Esophagus squamous epithelium (tissue), 5 donors: ENCODE measurements at places on chromosomes 1 and 21. TPM values are rescaled to one million over a fixed set of nuclear protein-coding genes. Genes with fewer than 3 reads are reported as not detected.

DNA sequence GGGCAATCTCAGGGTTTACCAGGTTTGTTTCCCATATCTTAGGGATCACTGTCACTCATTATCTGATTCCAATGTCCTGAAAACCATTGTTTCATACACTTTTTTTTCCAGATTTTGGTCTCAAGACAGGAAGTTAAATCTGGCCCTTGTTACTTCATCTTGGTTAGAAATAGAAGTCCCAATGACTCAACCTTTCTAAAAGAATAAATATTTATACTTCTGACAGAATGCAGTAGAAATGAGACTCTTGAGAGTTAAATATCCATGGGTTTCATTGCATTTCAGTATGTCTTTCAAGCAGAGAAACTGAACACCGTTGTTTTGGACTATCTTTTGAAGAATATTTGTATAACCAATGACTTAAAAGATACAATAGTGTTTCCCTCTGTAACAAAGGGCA lies 19.8 kb upstream of the VCAM1 start:
- no peaks in the 10 kb centered on the region for H3K4me1 ChIP-seq
- H3K4me3 ChIP-seq, result no peak overlapping the region
- H3K27ac ChIP-seq, result no peak overlapping the region

GRCh38 chr21:29245104-29245643 lies 53.5 kb upstream of the BACH1 start:
- H3K27me3 ChIP-seq, result no peaks in the 10 kb centered on the region
- no peaks in the 10 kb centered on the region for H3K36me3 ChIP-seq
- peak overlapping the region; percentile 1 for H3K27ac ChIP-seq
- H3K4me3 ChIP-seq, result no peak overlapping the region
- DNase-seq, result no peak

GRCh38 chr21:15293240-15293639 lies 228.4 kb upstream of the NRIP1 start:
- H3K36me3 ChIP-seq, result no peaks in the 10 kb centered on the region
- H3K4me3 ChIP-seq, result no peak overlapping the region
- peaks cover 8% of the 10 kb centered on the region for H3K4me1 ChIP-seq
- H3K27ac ChIP-seq, result peak overlapping the region; percentile 21
- no peaks in the 10 kb centered on the region for H3K27me3 ChIP-seq
- no peak for DNase-seq

Gene SLC45A3
- 3.1 TPM for total RNA-seq

DNA sequence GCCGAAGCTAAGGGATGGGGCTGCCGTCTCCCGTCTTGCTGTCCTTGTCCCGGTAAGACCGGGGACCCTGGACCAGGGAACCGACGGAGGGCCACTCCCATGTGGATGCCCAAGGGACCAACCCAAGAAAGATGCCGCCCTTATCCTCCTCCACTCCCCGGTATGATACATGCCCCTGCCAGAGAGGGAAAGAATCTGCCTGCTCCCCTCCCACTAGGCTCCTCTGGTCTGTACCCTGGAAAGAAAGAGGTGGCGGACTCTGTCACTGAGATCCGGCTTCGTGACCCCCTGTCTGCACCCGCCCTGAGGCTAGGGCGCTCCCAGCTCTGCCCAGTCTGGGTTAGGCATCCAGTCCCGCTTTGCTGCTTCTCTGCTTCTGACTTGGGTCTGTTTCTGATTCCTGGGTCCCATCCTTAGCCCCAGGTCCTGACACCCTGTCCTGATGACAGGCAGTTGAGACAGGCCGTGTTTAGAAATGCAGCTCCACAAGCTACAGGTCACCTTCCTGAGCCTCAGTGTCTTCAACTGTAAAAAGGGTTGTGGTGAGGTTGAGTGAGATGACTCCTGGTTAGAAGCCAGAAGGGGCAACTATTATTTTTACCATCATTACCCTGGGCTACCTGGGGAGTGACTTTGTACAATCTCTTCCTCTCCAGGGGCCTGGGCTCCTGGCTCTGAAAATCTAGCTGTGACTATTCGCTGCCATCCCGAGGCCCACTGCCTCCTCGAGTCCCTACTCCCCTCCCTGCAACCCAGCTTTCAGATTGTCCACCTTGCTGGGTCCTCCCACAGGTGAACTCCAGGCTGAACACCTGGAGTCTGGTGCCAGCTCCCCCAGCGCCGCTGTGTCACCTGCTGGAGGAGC lies 3.7 kb downstream of the MATN1 start:
- peak overlapping the region; percentile 99 for H3K27ac ChIP-seq
- H3K4me1 ChIP-seq, result peaks cover 7% of the 10 kb centered on the region
- H3K36me3 ChIP-seq, result no peaks in the 10 kb centered on the region
- H3K27me3 ChIP-seq, result no peaks in the 10 kb centered on the region
- H3K4me3 ChIP-seq, result peak overlapping the region; percentile 72

- H3K27ac ChIP-seq, result no peak overlapping the region
- H3K4me1 ChIP-seq, result no peaks in the 10 kb centered on the region
- H3K4me3 ChIP-seq, result no peak overlapping the region
Observed at GRCh38 chr1:167412072-167412471, 106.3 kb downstream of the CD247 start.
